ENCODE measurements at places on chromosomes 5 and 9.

DNA sequence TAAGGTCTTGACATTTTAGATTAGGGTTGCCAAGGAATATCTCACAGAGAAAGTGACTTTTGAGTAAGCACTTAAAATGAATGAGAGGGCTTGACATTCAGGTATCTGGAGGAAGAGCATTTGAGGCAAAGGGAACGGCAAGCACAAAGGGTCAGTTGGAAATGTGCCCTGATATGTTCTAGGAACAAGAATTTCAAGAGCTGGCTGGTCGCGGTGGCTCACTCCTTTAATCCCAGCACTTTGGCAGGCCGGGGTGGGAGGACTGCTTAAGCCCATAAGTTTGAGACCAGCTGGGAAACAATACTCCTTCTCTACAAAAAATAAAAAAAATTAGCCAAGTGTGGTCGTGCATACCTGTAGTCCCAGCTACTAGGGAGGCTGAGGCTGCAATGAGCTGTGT lies 16.5 kb downstream of the KIAA1958 start:
- DNase-seq: no peak

- no peak for DNase-seq
These were observed 67.4 kb downstream of the CARTPT start for GRCh38 chr5:71786337-71787055.

- DNase-seq: no peak
These were observed 13.1 kb upstream of the CTSL start for GRCh38 chr9:87712801-87713277.

- DNase-seq: no peak
These were observed 203.3 kb upstream of the CDH9 start for GRCh38 chr5:27241564-27242257.

- DNase-seq: no peak
These were observed 114.5 kb upstream of the LPAR1 start for GRCh38 chr9:111152614-111153406.

- no peak for DNase-seq
These were observed 87.5 kb upstream of the GAS1 start for GRCh38 chr9:87034841-87035240.

GRCh38 chr5:169097374-169098326 lies 203.3 kb downstream of the SLIT3 start:
- no peak for DNase-seq

DNA sequence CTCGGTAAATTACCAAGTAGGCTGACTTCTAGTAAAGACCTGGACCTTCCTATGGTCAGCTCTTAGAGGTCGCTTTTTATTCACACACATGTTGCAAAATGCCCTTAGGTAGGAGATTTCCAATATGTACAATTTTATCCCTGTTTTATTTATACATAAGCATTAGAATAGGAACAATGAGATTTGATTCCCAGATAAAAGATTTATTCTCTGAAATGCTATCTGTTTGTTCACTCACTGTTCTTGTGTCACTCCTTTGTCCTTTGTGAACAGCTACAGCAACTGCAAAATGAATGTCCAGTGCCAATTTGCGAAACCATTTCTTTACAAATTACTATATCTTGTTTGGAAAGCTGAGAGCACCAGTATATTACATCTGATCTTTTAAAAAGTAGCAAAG lies 991.5 kb upstream of the TYRP1 start:
- no peak for DNase-seq

GRCh38 chr9:4997196-4997595 lies 12.1 kb downstream of the JAK2 start:
- no peak for DNase-seq

DNA sequence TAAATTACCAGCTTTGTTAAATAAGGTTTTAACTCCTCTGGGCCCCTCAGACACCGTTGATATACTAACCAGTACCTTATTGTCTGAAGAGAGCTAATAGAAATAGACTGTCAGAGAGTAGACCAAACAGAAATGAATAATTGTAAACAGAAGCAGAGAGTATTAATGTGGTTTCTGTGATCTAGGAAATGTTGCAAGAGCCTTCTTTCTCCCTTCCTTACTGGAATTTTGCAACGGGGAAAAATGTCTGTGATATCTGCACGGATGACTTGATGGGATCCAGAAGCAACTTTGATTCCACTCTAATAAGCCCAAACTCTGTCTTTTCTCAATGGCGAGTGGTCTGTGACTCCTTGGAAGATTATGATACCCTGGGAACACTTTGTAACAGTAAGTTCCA lies 5.1 kb downstream of the TYRP1 start:
- DNase-seq: no peak

DNA sequence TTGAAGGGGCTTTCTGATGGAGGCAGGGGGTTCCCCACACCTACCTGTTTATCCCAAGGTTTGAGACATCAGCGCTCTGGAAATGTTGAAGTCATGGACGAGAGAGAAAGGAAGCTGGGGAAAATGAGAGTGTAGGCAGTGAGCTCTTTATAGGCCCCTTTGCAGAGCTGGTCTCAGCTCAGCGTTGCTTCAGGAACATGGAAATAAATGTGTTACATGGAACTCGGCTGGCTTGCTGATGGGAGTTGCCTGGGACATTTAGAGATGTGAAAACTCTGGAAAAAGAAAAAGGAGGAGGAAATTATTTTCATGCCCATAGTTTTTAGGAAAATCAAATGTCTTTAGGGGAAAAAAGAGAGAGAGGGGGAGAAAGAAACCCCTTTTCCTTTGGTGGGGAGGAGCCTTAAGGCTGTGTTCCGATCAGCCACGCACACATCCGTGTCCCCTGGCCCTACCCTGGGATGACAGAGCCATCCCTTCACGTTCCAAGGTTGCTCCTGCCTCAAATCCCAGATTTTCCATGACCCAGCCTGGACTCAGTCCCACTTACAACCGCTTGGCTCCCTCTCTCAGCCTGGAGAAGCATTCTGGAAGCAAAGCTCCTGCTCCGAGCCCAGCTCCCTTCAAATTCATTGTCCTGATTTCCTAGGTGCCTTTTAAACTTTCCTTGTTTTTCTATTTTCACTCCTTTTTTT lies 78.3 kb downstream of the COL27A1 start:
- DNase-seq: no peak

DNA sequence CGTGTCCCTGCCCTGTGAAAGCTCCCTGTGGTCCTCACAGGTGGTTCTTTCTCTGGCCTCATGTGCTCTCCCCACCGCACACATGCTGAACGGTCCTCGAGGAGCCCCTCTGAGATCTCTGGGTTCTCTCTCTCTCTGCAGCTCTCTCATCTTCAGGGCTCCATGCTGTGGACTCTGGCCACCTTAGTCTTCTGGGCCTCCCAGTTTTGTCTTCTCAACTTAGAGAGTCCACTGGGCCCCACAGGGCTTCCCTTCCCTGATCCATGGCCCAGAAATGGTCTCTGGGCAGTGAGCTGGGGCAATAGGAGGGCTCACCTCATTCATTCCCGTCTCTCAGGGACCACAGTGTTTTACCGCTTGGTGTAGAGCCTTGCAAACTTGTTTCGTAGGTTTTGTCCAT lies 26.4 kb downstream of the FGD3 start:
- DNase-seq: no peak

- no peak for DNase-seq
These were observed 11.2 kb upstream of the OLFM1 start for GRCh38 chr9:135076143-135076875.

GRCh38 chr5:73996151-73996755 lies 370.3 kb downstream of the ARHGEF28 start:
- DNase-seq: no peak

DNA sequence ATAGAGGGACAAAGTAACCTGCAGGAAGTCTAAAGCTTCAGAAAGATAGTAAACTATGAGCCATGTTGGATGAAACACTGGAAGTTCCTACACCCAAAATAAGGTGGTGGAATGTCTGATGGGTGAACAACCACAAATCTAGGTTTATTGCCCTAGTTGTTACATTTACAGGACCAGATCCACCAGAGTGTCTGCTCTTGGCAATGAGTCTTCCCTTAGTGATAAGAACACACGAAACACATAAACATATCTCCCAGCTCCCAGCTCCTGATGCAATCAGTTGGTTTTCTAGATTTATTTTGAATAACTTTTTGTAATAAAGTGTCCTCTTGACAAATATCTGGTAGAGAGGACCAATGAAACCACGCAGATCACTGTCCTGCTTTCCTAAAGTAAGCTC lies 329.7 kb upstream of the WWC1 start:
- no peak for DNase-seq

DNA sequence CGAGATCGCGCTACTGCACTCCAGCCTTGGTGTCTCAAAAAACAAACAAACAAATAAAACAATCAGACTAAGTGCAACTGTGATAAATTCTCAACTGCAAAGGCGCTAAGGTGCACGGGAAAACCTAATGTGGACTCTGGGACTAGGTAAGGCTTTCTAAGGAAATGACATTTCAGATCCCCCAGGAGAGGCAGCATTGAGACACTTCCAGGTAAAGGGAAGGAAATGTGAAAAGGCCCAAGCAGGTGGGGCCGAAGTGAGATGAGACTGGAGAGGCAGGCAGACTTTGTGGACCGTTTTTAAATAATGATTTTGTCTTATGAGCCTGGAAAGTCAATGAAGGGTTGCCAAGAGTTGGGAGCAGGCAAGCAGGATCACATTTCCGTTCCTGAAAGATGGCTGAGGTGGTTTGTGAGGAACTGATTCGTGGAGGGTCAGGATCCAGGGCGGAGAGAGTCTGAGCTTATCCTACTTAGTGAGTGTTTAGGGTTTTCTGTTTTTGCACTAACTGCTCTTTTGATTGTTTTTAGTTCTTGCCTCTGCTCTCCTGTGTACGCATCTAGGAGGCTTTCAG lies 2.0 kb upstream of the APBA1 start:
- no peak for DNase-seq

GRCh38 chr5:171712616-171713015 lies 73.0 kb upstream of the SMIM23 start:
- DNase-seq: no peak

DNA sequence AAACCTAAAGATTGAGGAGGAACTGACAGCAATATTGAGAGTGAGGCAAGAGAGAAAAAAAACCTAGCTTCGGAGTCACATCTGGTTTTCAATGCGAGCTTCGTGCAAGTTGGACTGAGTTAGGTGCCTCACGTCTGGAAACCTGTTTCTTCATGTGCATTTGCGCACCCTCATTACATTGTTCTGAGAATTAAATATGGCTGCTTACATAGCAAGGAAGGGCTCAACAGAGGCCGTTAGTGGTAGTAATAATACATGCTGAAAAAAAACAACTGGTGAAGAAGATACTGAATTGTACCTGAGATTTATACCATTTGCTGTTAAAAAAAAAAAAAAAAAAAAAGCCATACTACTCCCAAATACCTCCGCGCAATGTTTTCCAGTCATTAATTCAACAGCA lies 18.6 kb downstream of the DNAJA1 start:
- DNase-seq: no peak

GRCh38 chr9:76219560-76220151 lies 174.6 kb downstream of the RFK start:
- DNase-seq: no peak

- DNase-seq: no peak
These were observed 440.7 kb downstream of the NFIB start for GRCh38 chr9:13873203-13873602.

DNA sequence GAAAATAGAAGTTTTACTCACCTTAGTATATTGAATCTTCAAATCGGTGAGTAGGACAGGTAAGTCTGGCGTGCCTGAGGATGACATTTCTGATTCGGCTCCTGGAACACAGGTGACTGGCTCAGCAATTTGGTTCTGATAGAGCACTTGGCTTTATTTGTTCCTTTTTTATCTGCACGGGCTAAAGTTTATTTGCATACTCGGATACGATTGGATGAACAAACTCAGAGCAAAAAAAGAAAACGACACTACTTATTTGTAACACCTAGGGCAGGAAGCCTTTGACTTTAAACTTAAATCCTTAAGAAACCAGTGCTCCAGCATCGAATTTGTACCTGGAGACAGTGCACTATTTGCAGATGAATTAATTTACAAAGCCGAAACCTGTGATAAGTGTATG lies at the start of gene ALDH1A1:
Gene ALDH1A1 (minus strand): TSS at position 140 of the 400 bp plus-strand sequence. CDS start 53 bp downstream, at position 87.
- DNase-seq: no peak

DNA sequence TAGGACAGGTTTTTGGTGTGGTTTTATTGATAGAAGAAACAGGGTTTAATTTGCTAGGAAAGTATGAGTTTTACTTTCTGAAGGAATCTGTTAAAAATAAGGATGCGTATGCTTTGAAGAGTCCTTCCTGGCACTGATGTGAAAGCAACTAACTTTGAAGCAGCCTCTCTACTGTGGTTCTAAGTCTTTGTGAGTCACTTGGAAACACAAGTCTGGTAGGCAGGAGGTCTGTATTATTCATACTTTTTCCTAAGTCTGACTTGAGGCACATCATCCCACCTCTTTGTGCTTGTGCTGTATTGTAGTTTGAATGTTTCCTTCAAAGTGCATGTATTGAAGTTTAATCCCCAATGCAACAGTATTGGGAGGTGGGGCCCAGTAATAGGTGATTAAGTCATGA lies 129.0 kb downstream of the TAF11L14 start:
- no peak for DNase-seq

- DNase-seq: no peak
These were observed 8.3 kb downstream of the NOXA1 start for GRCh38 chr9:137431416-137431931.

GRCh38 chr9:87292449-87293191 lies 205.0 kb upstream of the DAPK1 start:
- no peak for DNase-seq

GRCh38 chr9:116868201-116868600 lies 181.1 kb downstream of the TRIM32 start:
- no peak for DNase-seq

GRCh38 chr9:104993291-104993963 lies 65.5 kb upstream of the ABCA1 start:
- DNase-seq: no peak

DNA sequence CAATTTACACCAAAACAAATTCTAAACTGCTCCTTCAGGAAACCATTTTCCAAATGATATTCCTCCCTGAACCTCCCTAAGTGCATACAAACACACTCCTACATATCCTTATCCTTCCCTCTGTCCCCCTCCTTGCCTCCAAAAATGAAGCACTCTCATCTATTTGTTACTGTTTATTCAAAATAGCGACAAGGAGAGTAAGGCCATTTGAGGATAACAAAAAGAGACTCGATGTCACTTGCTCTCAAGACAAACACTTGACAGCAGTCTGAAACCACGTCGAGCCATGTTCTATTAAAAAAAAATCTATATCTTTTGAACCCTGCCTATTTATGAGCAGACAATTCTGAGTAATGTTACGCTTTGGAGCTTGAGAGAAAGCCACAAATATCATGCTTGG lies 547.9 kb downstream of the DTWD2 start:
- DNase-seq: no peak

DNA sequence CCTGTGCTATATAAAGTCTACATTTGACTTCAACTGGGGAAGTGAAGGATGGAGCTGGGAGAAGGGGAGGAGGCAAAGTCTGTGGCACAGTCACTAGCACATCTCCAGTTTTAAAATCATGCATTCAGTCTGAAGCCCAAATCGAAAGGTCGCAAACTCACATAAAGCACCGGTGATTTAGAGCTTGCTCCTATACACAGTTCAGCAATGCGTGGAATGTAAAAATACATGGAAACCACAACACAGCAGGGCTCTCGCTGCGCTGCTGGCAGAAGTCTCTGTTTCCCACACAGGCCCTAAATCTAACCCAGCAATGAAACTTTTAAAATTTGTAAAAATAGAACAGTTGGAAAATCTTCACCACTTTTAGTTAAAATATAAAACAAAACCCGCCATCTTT lies 68.2 kb downstream of the EBF1 start:
- DNase-seq: no peak

GRCh38 chr5:59584858-59585846 lies 308.4 kb downstream of the PDE4D start:
- DNase-seq: no peak

GRCh38 chr9:68625559-68625958 lies 79.5 kb upstream of the PIP5K1B start:
- no peak for DNase-seq

- DNase-seq: no peak
These were observed 17.6 kb downstream of the MEGF9 start for GRCh38 chr9:120696551-120697230.

- DNase-seq: no peak
These were observed 216.6 kb downstream of the TSSK1B start for GRCh38 chr5:113218200-113218599.
